ENCODE measurements at places on chromosomes 5 and 9. TPM values are rescaled to one million over a fixed set of nuclear protein-coding genes. Genes with fewer than 3 reads are reported as not detected.

DNA sequence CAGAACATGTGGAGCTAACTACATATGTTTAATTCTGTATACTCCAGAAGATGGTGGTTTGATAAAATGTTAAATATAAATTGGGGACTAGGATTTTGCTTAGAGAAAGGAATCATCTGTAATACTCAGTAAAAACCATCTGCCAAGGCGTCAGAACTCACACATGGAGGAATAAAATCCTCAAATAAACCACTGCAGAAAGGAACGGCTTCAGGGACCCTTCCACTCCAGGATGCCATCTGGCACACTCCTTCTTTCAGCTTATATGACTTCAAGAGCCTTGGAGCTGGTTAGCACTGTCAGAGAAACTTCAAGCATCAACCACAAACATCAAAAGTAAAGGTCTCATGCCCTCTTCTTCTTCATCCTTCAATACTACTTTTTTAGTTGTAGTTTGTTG lies 360.6 kb downstream of the PLK2 start:
- DNase-seq, result no peak

The CEP72 gene
- total RNA-seq, result 8.9 TPM

The SMIM32 gene
- not detected for total RNA-seq

The NTRK2 gene
- total RNA-seq, result not detected

The SMAD5 gene
- 11.8 TPM for total RNA-seq

Data from CD8-positive, alpha-beta T cell (primary cell).